Suppressor macrophage (primary cell): ENCODE measurements at places on chromosomes 13 and 19.

- no peak for DNase-seq
Measured at GRCh38 chr13:90613076-90613795, 734.3 kb upstream of the MIR17HG start.

- no peak for DNase-seq
Measured at GRCh38 chr13:34065928-34066327, 248.0 kb downstream of the RFC3 start.

- DNase-seq, result peak; percentile 92
Measured at GRCh38 chr19:44653977-44654774, 10.5 kb downstream of the PVR start.

DNA sequence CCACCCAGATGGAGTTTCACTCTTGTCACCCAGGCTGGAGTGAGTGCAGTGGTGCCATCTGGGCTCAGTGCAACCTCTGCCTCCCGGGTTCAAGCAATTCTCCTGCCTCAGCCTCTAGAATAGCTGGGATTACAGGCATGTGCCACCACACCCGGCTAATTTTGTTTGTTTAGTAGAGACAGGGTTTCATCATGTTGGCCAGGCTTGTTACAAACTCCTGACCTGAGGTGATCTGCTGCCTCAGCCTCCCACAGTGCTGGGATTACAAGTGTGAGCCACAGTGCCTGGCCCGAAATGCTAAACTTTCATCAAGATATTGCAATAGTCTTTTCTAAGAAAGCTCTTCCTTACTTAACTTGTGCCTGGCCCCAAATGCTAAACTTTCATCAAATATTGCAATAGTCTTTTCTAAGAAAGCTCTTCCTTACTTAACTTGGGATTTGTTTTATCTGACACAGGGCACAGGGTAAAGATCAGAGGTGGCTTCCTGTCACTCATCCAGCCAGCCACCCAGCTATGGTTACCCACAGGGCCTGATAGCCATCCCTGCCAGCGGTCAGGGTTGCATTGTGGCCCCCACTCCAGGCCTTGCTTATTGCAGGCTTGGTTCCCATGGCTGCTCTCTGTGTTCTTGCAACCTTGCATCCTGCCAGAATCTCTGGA, 352.3 kb upstream of the TMTC4 start:
- no peak for DNase-seq

DNA sequence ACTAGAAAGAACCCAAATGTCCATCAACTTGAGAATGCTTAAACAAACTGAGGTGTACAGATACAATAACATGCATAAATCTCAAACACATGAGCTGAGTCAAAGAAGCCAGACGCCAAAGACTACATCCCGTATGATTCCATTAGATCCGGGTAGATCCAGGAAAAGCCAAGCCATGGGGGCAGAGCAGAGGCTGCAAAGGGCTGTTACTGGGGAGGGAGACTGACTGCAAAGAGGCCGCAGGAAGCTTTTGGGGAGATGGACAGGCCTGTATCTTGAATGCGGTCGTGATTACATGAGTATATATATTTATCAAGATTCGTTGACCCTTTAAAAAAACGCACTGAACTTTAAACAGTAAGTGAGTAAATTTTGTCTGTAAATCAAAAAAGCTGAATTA, 28.7 kb downstream of the GGACT start:
- DNase-seq, result no peak

DNA sequence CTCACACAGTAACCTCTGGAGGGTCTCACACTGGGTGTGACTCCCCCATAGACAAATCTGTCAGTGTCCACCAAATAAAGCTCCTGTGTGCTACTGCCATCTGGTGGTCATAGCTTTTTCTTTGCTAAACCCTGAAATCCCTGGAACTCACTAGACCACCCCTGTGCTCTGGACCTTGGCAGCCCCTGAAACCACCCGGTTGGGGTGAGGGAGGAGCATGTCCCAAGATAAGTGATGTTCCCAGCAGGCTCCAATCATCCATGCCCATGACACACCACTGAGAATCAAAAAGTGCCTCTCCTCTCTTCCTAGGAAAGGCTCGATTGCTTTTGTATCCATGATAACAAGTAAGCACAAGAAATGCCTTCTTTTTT, 6.5 kb upstream of the HSD17B14 start:
- peak; percentile 74 for DNase-seq

- no peak for DNase-seq
Measured at GRCh38 chr13:112891477-112892401, 77.3 kb upstream of the MCF2L start.

- DNase-seq, result no peak
Measured at GRCh38 chr19:33157906-33158305, 26.0 kb downstream of the WDR88 start.

GRCh38 chr13:99281811-99282263, 23.7 kb upstream of the GPR18 start:
- DNase-seq, result peak; percentile 95

DNA sequence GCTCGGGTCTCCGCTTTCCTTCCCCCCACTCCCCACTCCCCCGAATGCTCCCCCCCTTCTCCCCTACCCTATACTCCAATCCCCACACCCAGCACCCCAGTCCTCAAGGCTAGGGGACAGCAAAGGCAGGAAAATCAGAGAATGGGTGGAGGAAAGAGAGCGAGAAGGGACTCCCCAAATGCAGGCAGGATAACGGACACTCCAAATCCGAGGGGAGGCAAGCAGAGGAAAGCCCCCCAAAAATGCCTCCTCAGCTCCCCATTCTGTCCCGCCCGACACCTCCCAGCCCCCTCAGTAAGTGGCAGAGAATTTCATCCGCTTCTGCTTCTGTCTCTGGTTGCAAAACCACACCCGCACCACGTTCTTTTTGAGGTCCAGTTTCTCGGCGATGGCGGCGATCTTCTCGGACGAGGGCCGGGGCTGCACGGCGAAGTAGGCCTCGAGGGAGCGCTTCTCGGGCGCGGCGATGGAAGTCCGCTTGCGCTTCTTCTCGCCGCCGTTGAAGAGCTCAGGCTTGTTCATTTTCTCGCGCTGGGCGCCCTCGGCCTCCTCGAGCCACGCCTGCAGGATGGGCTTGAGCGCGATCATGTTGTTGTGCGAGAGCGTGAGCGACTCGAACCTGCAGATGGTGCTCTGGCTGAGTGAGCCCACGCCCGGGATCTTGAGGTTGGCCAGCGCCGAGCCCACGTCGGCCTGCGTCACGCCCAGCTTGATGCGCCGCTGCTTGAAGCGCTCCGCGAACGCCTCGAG, 2.1 kb downstream of the POU4F1 start:
- DNase-seq, result peak; percentile 31

DNA sequence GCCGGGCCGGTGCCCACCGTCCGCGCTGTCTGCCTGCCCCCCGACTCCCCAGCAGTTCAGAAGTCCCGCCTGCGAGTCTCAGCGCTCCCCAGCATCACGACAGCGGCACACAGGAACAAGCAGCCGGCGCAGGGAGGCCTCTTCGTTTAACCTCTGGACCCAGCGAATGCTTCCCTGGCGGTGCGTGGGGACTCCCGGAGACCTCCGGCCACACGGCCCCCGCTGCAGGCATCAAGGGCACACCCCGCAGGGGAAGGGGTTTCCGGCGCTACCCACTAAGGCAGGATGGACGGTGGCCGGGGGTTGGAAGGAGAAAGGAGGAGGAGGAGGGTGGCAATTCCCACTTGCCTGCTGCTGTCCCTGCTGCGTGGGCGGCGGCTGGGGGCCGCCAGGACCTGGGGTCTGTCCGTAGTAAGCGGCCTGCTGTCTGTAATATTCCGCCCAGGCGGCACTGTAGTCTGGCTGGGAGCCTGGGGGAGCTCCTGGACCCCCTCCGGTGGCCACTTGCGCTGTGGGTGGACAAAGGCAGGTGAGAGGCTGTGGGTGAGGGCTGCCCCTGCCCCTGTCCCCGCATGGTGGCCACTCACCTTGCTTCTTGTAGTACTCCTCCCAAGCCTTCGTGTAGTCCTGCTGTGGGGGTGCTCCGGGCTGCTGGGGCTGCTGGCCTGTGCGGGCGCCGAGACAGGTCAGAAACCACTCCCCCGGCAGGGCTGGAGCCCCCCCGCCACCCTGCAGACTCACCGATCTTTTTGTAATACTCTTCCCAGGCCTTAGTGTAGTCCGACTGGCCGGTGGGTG, 9.6 kb downstream of the KHSRP start:
- DNase-seq, result no peak

GRCh38 chr13:96041326-96042110, 11.7 kb downstream of the UGGT2 start:
- DNase-seq, result no peak

DNA sequence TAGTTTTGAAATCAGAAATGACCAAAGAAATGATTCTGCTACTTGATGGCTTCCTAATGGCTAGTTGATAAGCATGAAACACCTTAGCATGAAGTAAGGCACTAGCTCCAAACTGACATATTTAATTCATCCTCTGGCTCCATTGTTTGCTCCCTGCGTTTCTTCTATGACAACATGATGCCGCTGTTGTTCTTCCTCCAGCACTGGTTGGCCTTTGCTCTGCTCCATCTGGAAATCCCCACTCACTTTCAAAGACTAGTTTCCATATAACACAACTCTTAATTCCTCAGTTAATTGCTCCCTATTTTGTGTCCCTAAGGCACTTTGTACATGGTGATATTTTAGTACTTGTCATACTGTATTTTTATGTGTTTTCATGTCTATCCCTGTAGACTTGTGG, 151.6 kb downstream of the GPC6 start:
- DNase-seq, result no peak

DNA sequence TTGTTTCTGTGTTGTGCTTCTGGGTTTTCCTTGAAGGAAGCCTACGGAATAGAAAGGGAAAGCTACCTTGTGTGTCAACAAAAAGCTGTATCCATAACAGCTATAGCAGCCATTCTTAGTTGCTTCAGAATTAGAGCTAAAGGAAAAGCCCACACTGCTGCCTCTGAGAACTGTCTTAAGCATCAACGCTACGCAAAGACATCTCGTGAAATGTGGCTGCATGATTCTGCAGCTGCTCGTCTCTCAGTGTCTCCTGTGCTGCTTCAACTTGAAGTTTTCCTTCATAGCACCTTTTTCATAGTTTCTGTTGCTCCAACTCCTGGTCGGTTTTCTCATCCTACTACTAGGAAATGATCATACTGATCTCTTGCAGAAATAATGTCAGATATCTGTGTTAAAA, 140.9 kb upstream of the MAB21L1 start:
- no peak for DNase-seq

GRCh38 chr19:12639901-12640613, 26.5 kb downstream of the MAN2B1 start:
- DNase-seq, result peak; percentile 93

DNA sequence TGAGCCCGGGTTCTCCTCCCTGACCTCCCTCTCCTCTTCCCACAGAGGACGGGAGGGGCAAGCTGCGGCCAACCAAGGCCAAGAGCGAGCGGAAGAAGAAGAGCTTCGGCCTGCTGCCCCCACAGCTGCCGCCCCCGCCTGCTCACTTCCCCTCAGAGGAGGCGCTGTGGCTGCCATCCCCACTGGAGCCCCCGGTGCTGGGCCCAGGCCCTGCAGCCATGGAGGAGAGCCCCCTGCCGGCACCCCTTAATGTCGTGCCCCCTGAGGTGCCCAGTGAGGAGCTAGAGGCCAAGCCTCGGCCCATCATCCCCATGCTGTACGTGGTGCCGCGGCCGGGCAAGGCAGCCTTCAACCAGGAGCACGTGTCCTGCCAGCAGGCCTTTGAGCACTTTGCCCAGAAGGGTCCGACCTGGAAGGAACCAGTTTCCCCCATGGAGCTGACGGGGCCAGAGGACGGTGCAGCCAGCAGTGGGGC, 162.2 kb downstream of the KDM4B start:
- DNase-seq, result peak; percentile 43

GRCh38 chr19:54561840-54562239, 11.8 kb upstream of the LILRA2 start:
- no peak for DNase-seq

DNA sequence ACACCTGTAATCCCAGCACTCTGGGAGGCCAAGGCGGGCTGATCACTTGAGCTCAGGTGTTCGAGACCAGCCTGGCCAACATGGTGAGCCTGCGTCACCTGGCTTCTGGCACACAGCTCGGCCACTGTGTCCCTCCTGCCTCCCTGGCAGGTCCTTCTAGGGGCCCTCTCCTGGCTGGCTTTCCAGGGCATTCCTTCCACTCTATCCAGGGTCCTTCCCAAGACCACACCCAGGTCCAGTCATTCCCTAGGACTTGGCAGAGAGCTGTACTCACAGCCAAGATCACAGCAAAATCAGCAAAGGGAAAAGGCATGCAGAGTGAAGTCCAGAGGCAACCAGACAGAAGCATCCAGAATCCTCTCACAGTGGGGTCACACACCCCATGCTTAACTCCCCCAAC, 9.7 kb upstream of the HSH2D start:
- DNase-seq, result no peak

- DNase-seq, result peak; percentile 3
Measured at GRCh38 chr13:107124129-107124718, 556.3 kb upstream of the ARGLU1 start.

- DNase-seq, result no peak
Measured at GRCh38 chr19:15675560-15675959, 2.7 kb downstream of the CYP4F12 start.

DNA sequence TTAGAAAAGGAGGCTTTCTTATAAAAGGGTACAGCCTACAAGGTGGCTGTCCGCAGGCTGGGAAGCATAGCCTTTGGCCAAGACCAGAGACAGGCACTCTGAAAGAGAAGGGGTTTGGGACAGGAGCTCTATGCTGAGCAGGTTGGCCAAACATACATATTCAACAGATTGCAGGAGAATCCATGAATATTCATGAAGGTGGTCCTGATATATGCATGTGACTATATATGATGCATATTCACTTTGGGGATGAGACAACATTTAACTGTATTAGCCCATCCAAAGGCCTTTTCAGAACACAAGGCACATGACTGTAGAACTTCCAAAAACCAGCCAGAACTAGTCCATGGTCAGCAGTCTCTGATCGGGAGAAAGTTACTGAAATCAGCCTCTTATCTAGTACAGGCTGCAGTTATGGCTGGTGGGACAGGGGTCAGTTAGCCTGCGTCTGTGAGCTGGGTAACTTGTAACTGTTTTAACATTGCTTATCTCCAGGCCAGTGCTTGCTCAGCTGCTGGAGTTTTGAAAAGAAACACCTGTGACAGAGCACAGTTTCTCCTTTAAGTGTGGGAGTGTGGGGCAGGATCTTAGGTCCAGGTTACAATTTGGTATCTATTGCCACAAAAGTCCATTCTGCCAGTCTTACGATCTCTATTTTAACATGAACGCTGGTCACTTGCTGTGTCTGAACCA, 924.2 kb downstream of the UQCRFS1 start:
- DNase-seq, result no peak

GRCh38 chr19:28686756-28687155, 526.2 kb downstream of the UQCRFS1 start:
- DNase-seq, result no peak

DNA sequence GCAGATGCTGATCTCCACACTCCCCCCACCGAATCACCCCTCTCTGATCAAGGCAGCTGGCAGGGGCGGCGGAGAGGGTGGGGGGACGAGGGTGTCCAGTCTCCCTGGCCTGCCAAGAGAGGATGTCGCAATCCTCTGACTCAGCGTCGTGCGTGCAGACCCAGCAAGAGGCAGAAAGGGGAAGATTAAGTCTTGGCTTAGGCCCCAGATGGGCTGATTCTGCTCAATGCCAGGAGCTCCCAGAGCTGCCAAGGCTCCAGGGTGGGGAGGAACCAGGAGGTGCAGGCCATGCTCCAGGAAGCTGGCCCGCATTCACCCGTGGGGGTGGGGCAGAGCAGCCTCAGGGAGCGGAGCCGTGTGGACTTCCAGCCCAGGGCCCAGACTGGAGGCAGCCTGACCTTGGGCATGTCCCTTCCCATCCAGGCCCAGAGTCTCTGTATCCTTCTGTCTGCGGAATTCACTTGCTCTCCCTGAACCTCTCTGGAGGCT, 6.6 kb upstream of the BCL3 start:
- DNase-seq, result peak; percentile 97

GRCh38 chr19:11138601-11139300, 16.8 kb downstream of the SPC24 start:
- DNase-seq, result peak; percentile 69
